Smooth muscle cell of trachea (primary cell): ENCODE measurements at places on chromosomes 4 and X. TPM values are rescaled to one million over a fixed set of nuclear protein-coding genes. Genes with fewer than 3 reads are reported as not detected.

APOO gene
- 7.1 and 11.1 TPM in 2 replicates for total RNA-seq

SLC2A9 gene
- 0.73 and 2.8 TPM in 2 replicates for total RNA-seq

GATA1 gene
- total RNA-seq = not detected in 2 replicates

CCNG2 gene
- total RNA-seq = 23.0 and 40.9 TPM in 2 replicates

UCP1 gene
- total RNA-seq = not detected in 2 replicates

ZFP42 gene
- 0.15 and 0.33 TPM in 2 replicates for total RNA-seq

SLC38A5 gene
- 56.4 and 78.2 TPM in 2 replicates for total RNA-seq

SLIT2 gene
- total RNA-seq = 10.5 and 14.1 TPM in 2 replicates

P2RY10 gene
- not detected in 2 replicates for total RNA-seq

PTCHD1 gene
- total RNA-seq = under 0.01 TPM in 1 of 2 replicates, not detected in the other

IL3RA gene
- not detected in 2 replicates for total RNA-seq

CXorf51A gene
- total RNA-seq = not detected in 2 replicates
